Central memory CD8-positive, alpha-beta T cell (primary cell): ENCODE measurements at places on chromosomes 1 and 21.

- DNase-seq, result no peak
These were observed 58.0 kb downstream of the STUM start for GRCh38 chr1:226606311-226607267.

- DNase-seq, result no peak
These were observed 119.5 kb upstream of the COA6 start for GRCh38 chr1:234253732-234254131.

- no peak for DNase-seq
These were observed 17.6 kb downstream of the TMPRSS2 start for GRCh38 chr21:41490330-41490729.

DNA sequence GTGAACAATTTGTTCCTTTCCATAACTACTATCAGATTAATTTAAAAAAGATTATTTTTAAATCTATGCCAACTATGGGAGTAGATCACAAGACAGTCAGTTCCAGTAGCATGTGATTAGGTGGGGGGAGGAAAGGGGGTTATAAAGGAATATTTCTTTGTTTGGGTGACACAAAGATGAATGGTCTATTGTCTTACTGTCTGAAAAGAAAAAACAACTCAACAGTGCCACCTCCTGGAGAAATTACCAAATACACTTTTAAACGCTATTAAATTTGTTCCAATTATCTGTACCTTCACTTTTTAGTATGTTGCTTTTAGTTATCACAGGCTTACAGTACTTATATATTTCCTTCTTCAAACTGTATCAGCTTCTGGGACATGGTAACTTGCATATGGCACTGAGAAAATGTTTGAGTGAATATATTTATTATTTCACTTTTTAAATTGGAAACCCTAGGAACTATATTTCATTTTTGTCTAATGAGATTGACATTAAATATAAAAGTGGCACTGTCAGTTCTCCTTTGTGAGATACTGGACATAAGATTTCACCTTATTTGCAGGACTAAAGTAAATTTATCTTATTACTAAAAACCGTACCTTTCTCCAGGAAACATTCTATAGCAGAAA is 1.7 kb upstream of the SORT1 start:
- DNase-seq, result no peak

- no peak for DNase-seq
These were observed 290.3 kb downstream of the PTPRC start for GRCh38 chr1:198929111-198929604.

DNA sequence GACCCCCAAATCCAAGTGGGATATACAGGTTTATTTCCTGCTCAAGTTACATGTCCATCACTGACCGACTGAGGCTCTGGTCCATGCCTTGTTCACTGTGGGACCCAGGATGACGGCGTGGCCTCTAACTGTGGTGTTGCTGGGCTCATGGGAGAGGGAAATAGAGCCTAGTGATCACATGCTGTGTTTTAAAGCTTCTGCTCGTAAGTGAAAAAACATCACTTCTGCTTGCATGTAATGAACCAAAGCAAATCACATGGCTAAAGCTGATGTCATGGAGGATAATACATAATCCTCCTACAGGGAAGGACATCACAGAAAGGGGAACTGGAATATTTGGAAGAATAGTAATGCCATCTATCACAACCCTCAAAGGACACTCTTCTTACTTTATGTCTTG is 107.6 kb downstream of the FASLG start:
- DNase-seq, result no peak

- no peak for DNase-seq
These were observed 4.3 kb downstream of the RUSC1 start for GRCh38 chr1:155324717-155325602.

GRCh38 chr1:150564051-150564991 is 15.1 kb downstream of the MCL1 start:
- DNase-seq, result no peak

GRCh38 chr1:39131940-39132339 is 72.6 kb upstream of the MACF1 start:
- no peak for DNase-seq

DNA sequence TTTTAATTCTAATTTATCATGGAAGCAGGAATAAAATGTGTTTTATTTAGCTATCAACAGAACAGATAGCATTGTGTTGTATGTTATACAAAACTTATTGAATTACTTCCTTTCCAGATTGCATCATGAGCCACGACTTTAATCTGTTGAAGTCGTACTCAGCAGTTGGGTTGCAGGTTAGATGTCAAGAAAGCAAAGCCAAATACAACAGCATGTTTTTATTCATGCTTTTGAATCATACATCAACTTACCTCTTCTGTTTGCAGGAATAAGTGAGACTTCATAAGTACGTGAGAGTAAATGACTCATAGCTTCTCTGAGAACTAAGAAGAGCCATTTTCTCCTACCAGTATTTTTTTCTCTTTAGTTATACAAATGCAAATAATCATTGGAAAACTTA is 110.8 kb upstream of the ADGRL4 start:
- no peak for DNase-seq

GRCh38 chr1:33312413-33312749 is 8.5 kb downstream of the A3GALT2 start:
- no peak for DNase-seq

GRCh38 chr1:212819726-212820125 is 27.7 kb downstream of the SPATA45 start:
- DNase-seq, result no peak

GRCh38 chr1:218368686-218369085 is 23.6 kb downstream of the TGFB2 start:
- DNase-seq, result no peak

DNA sequence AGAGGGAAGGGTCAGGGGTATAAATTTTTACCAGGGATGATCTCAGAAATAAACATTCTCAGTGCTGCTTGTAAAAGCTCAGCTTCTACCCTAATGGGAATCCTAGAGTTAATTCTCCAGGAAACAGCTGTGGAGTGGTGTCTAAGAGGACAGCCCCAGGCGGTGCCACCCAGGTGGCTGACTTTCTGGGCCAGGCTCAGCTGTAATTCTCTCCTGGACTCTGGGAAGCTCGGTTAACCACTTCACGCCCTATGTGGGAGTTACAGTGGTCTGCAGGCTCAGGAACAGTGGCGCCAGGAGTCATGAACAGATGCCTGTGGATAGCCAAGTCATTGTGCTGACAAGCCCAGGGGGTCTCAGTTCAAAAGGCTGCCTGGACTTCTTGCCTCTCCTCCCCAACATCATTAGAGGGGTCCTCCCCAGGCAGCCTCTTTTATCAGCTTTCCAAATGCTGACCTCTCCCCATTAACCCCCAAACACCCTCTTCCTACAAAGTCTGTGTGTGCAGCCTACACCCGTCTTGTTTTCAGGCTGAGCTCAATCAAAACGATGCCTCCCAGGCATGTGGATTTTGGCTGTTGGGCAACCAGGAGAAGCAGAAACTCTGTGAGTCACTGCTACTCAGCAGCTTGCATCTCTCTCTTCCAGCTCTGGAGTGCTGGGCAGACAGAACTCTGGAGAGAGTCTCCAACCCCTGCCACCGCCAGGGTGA is 1.2 kb downstream of the HHIPL2 start:
- DNase-seq, result no peak

- DNase-seq, result no peak
These were observed 80.0 kb downstream of the JMJD4 start for GRCh38 chr1:227654858-227655752.

GRCh38 chr21:46151261-46151988 is 4.0 kb downstream of the FTCD start:
- DNase-seq, result no peak
